ENCODE measurements at places on chromosomes 1 and 21. TPM values are rescaled to one million over a fixed set of nuclear protein-coding genes. Genes with fewer than 3 reads are reported as not detected.

DNA sequence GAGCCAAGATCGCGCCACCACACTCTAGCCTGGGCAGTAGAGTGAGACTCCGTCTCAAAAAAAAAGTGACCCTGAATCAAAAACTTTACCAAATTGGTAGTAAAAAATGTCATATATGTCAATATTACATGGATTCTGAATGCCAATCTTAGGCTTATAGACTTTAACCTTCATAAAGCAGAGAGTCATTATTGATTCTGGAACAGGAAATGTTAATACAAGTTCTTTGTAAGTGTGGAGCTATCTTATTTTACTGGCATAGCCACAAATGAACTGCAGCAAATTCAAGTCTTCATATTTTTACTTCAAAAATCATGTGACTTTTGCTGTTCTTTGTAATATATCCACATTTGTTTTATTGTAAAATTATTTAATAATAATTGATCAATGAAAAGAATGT lies 41.3 kb downstream of the PPP2R5A start:
- no peak overlapping the region for H3K27ac ChIP-seq
- H3K36me3 ChIP-seq, result peaks cover 18% of the 10 kb centered on the region
- H3K27me3 ChIP-seq, result no peaks in the 10 kb centered on the region
- H3K4me3 ChIP-seq, result no peak overlapping the region

DNA sequence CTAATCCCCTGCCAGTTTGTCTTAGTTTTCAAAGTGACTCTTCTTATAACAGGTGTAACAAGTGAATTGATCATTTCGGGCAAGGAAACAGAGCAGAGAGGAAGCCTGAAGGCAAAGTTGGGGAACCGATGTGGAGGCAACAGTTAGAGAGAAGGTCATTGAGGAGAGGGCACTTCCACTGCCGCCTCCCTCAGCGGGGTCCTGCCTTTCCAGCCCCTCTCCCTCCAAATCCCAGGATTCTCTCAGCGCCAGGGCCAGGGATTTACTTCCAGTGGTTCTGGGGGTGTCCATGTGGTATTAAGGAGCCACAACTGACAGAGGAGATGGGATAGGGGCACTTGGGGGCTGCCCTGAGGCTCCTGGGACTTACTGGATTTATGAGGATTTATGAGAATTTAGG lies 39.7 kb upstream of the PDE9A start:
- no peak overlapping the region for H3K27ac ChIP-seq
- no peaks in the 10 kb centered on the region for H3K27me3 ChIP-seq
- no peak for DNase-seq
- H3K4me3 ChIP-seq, result no peak overlapping the region

The KRTAP22-2 gene
- total RNA-seq, result not detected

The H3-3A gene
- 829 TPM for total RNA-seq

The TRABD2B gene
- 24.4 TPM for total RNA-seq

DNA sequence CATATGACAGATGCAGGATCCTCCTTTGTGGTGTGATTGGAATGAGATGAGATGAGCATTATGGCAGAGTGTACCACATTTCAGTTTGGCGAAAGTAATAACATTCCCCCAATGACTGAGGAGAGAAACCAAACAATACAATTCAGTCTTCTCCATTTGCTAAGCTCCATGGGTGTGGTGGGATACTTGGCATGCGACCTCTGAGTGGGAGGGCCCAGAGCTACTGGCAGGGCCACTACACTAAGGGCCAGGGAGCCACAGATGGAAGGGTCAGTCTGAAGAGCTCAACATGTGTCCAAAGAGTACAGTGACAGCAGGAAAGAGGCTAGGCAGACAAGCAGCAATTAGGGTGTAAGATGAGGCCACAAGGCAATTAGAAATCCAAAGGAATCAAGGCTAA lies 23.8 kb upstream of the PAXBP1 start:
- H3K36me3 ChIP-seq, result no peaks in the 10 kb centered on the region
- DNase-seq, result no peak
- no peak overlapping the region for H3K27ac ChIP-seq
- no peaks in the 10 kb centered on the region for H3K27me3 ChIP-seq
- H3K4me1 ChIP-seq, result no peaks in the 10 kb centered on the region

The TRNP1 gene
- total RNA-seq, result 14.5 TPM

- no peak overlapping the region for H3K4me3 ChIP-seq
- H3K36me3 ChIP-seq, result peaks cover 68% of the 10 kb centered on the region
- H3K27ac ChIP-seq, result no peak overlapping the region
- no peak for DNase-seq
- H3K4me1 ChIP-seq, result no peaks in the 10 kb centered on the region
These were observed 86.4 kb downstream of the GPR161 start for GRCh38 chr1:168050307-168050706.

DNA sequence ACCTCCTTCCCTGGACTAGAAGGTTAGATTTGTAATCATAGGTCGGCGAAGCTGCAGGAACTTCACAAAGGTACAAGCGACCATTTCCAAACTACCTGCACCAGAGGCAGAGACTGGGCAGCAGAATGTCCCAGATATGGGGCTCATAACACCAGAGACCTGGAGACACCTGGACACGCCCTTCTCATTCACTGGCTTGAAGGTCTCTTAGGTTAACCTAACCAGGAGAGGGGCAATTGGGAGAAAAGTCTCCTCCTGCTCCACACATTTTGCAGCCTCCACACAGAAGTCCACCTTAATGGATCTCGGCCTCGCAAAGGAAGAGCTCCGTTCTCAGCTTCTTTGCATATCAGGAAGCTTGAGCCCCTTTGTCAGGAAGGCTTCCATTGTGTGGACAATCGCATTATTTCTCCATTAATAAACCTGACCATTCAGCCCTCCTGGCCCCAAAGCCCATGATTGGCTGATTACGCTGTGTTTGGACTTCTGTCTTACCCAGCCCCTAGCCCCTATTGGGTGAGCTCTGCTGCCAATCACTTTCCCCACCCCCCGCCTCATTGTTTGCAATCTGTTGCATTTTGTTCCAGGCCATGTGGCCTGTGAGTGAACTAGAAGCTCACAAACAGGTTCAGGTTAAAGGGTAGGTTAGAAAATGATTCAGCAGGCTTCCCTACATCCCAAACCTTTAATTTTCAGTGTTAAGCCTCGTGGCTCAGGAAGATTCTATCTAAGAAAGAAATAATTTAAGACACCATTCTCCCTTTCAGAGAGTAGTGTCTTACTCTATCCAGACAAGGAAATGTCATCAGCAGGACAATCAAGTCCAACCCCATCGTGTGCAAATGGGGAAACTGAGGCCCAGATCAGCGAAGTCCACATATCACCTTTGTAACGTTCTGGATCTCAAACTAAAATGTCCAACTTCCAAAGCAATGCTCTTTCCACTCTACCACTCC lies 2.8 kb downstream of the MYCL start:
- DNase-seq, result peak; percentile 96
- peak overlapping the region; percentile 84 for H3K4me3 ChIP-seq
- H3K4me1 ChIP-seq, result peaks cover 23% of the 10 kb centered on the region
- peaks cover 8% of the 10 kb centered on the region for H3K36me3 ChIP-seq
- peaks cover 17% of the 10 kb centered on the region for H3K27me3 ChIP-seq

Data from endodermal cell (in vitro differentiated cells).